Stimulated activated naive CD8-positive, alpha-beta T cell treated with anti-CD3 and anti-CD28 coated beads, Interleukin-15, Interleukin-2, amounts not matched to agents 100 U/mL and 50 U/mL, for 24 hours (primary cell): ENCODE measurements at places on chromosomes 4 and X.

DNA sequence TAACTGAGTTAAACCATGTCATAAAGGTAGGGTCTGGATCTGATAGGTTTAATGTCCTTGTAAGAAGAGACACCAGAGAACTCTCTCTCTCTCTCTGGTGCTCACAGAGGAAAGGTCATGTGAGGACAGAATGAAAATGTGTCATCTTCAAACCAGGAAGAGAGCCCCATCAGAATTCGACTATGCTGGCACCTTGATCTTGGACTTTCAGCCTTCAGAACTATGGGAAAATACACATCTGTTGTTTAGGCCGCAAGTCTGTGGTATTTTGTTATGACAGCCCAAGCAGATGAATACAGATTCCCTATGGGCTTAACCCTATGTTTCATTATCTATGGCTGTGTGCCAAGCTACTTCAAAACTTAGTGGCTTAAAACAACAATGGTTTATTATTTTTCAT is 105.5 kb upstream of the DDIT4L start:
- no peak for DNase-seq

- DNase-seq, result no peak
These were observed 186.7 kb downstream of the TENM3 start for GRCh38 chr4:182429896-182430295.

DNA sequence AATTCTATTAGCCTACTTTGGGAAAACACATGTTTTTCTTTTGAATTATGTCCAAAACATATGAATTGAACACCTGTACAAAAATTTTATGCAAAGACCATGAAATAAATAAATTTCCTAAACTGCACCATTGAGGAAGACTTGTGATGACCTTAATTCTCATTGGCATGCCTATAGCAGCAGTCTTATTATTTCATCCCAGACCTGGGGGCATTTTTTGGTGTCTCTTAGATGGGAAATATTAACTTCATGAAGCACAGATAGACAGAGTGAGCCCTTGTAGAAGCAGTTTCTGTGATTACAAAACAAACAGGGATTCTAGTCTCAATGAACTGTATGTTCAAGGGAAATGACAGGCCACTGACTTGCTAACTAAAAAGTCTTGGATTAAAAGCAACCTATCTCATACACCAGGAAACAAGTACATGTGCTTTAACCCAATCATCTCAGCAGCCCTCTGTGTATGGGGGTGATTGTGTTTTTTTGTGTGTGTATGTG is 32.0 kb upstream of the HPGD start:
- DNase-seq, result no peak

DNA sequence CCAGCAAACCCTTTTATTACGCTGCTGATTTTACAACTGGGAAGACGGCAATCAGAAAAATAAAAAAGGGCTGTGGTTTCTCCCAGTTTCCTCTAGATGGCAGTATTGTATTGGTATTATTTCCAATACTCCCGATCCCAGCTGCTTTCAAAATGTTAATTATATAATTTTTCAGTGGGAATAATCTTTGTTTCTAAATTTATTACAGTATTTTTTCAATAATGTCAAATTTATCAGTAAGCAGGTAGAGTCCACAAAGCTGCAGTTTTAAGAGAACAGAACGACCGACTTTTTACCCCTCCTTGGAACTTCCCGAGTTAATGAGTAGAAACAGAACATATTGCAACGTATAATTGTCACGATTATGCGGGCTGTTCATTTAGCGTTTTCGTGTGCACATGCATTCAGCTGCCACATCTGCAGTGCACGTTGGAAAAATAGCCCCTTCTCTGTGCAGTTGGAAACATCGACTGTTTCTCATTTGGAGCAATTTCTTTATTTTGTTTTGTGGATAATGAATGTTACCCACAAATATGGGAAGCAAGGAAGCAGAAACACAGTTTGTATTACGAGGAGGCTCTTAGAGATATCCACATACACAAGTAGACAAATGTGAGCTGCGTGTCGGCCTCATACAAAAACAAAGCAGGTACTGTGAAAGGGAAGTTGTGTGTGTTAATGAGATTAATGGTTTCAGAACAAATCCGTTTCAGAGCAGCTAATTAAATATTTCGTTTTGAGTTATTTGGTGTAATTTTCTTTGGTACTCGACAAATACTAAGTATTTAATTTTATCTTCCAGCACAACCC is 188.0 kb downstream of the STIM2 start:
- DNase-seq, result no peak

GRCh38 chr4:99817309-99817890 is 773 bp downstream of the DAPP1 start:
- no peak for DNase-seq

- DNase-seq, result no peak
These were observed 63.2 kb downstream of the PHEX start for GRCh38 chrX:22095286-22095685.

- DNase-seq, result no peak
These were observed 34.1 kb upstream of the SRD5A3 start for GRCh38 chr4:55311792-55312488.

DNA sequence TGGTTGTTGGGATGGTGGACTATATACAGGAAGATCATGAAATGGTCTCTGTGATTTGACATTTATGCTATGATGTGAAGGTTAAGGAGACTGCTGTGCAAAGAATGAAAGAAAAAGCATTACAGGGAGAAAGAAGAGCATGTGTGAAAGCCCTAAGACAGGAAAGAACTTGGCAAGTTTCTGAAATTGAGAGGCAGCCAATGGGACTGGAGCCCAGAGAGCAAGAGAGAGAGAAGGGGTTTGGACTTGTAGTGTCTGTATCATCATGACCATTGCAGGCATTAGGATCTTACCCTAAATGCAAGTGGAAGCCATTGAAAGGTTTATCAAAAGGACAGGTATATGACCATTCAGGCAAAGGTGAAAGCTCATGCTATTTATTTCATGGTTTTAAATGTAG is 147.1 kb downstream of the NAA11 start:
- DNase-seq, result no peak

GRCh38 chrX:100830547-100830946 is 10.4 kb downstream of the CSTF2 start:
- no peak for DNase-seq

DNA sequence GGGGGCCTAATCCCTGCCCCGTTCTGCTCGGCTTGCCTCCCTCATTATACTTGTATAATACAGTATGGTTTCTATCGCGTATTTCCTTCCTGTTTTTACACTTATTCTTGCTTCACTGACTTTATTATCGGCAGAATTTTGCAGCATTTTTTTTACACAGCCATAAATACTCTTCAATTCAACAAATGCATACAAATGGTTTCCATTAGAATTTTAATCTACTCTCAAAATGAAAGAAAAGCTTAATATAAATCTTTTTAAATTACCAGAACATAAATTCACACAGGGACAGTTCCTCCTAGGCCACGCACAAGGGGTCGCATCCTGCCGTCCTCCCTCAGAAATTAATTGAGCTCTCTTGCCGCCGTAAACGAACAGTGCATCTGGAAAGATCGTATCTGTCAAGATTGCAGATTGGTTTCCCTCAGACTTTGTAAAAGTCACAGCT is 42.9 kb downstream of the DCTD start:
- no peak for DNase-seq

DNA sequence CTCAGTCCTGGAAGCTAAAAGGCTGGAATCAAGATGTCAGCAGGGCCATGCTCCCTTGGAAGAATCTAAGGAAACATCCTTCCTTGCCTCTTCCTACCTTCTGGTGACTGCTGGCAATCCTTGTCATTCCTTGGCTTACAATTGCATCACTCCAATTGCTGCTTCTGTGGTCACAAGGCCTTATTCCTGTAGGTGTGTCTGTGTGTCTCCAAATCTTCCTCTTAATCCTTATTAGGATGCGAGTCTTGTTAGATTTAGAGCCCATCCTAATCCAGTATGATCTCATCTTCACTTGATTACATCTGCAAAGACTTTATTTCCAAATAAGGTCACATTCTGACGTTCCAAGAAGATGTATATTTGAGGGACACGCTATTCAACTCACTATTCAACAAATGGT is 52.2 kb downstream of the SMIM20 start:
- DNase-seq, result no peak

- DNase-seq, result no peak
These were observed 9.5 kb upstream of the PDLIM5 start for GRCh38 chr4:94442251-94442650.

DNA sequence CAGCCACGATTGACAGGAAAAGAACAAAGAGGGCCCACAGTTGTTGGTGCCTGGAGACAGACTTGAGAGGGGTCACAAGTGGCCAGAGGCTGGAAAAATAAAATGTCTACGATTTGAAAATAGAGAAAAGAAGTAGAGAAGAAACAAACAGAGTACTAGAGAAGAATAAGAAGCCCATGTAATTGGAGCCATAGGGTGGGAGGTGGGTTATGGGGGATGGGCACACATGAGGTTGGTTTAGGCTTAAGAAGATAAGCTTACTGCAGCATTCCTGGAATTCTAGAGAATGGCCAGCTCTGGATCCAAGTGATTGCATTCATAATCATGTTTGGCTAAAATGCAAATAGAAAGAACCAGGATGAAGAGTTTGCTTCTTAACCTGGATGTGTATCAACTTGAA is 210.7 kb downstream of the MAML3 start:
- no peak for DNase-seq

- peak; percentile 17 for DNase-seq
These were observed 1.6 kb downstream of the TMEM187 start for GRCh38 chrX:153974003-153974725.

DNA sequence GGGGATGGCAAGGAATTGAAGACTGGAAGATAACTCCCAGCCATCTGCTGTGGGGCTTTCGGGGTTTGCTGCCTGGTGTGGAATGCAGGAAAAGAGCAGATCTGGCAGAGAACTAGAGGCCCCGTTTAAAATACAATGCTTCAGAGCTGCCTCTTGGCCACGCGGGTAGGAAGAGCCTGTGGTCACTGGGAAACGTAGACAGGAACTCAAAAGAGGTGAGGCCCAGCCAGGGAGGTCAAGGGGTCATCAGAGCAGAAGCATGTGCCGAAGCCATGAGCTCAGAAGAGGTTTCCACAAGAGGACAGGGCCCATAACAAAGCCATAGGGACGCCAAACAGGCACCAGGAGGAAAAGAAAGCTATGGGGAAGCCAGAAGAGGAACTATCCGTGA is 14.5 kb upstream of the STS start:
- DNase-seq, result no peak

- no peak for DNase-seq
These were observed 2.1 kb upstream of the TMEM165 start for GRCh38 chr4:55393461-55394320.

GRCh38 chrX:139224953-139225665 is 305.4 kb upstream of the F9 start:
- DNase-seq, result no peak

DNA sequence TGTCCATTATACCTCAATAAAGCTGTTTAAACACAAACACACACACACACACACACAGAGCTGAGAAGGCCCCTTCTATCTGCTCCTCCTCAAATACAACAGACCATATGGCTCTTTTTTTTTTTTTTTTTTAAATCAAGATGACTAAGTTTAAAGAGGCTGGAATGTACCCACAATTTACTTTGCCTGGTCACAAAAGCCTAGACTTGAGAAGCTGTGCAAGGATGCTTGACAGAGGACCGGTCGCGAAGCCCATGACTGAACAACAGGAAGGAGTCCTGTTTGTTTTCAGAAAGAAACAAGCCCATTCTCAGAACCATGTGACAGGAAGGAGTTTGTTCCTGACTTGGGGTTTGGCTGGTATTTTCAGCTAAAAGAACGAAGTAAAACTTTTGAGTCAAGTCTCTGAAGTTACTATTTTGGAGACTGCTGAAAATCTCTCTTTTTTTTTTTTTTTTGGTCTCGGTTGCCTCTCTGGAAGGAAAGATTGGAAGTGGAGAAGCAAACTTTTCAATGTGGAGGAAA is 650.9 kb upstream of the TENM3 start:
- DNase-seq, result no peak

DNA sequence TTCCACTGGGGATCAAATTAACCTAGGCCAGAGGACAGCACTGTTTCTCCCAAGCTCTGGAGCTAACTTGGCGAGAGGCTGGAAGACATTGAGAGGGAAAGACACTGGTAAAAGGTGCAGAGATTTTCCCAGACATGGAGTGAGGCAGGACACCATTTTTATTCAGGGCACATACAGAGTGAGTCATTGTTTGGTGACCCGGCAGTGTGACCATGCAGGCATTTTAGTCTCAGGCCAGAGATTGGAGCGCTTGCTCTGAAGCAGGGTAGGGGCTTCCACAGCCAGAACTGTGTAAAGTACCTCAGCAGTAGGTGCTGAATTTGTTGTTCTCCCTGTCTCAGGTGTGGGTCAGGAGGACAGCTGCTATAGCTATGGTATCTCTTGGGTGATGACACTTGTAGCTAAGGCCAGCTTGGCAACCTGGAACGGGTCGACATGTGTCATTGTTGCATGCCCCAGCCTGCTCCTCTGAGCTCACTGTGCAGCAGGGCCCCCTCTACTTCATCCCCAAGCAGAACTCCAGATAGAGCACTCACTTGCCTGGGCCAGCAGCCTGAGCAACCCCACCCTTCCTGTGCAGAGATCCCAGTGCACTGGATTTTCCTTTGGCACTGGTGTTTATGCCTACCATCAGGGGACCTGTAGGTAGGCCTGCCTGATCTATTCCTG is 79.8 kb upstream of the ATP8A1 start:
- DNase-seq, result no peak

- DNase-seq, result no peak
These were observed 957.1 kb downstream of the PCDH18 start for GRCh38 chr4:136575146-136575545.

- no peak for DNase-seq
These were observed 71.8 kb downstream of the CHRDL1 start for GRCh38 chrX:110723844-110724243.

GRCh38 chrX:31376408-31377022 is 304.7 kb upstream of the FTHL17 start:
- DNase-seq, result no peak

- peak; percentile 86 for DNase-seq
These were observed at the start of gene USP38 for GRCh38 chr4:143184503-143185252. TSS of gene USP38 (plus strand) at chr4:143184917. CDS start at chr4:143185451, 534 bp downstream.

GRCh38 chr4:47876784-47877546 is 37.4 kb downstream of the NFXL1 start:
- no peak for DNase-seq

DNA sequence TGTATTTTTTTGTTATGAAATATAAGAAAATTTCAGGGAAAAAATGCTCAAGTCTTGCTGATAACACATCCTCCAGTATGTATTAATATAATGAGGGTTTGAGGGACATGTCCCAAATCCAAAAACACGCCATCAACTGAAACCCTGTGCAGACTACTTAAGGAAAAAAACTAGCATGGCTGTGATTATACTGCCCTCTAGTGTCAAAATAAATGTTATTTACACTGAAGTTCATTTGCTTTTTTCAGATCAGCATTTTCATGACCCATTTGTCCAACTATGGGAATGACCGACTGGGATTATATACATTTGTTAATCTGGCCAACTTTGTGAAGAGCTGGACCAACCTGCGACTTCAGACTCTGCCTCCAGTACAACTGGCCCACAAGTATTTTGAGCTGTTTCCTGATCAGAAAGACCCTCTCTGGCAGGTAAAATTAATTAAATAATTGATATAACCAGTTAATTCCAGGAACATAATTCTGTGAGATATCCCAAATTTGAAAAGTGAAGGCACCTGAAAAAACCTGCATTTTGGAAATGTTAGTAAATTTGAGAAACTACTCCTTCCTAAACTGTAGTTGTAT is 128.5 kb downstream of the PRSS12 start:
- no peak for DNase-seq

GRCh38 chr4:82589756-82590155 is 28.0 kb upstream of the TMEM150C start:
- no peak for DNase-seq
